ENCODE measurements at places on chromosomes 1 and 21. TPM values are rescaled to one million over a fixed set of nuclear protein-coding genes. Genes with fewer than 3 reads are reported as not detected.
A peak's percentile ranks its signal among the peaks of the same experiment; 100 is the strongest.

The TMEM240 gene
- polyA plus RNA-seq, result 0.44 TPM

GRCh38 chr1:214004795-214005194 is 17.0 kb downstream of the PROX1 start:
- no peaks in the 10 kb centered on the region for H3K27me3 ChIP-seq
- H3K36me3 ChIP-seq, result no peaks in the 10 kb centered on the region
- H3K27ac ChIP-seq, result no peak overlapping the region
- no peaks in the 10 kb centered on the region for H3K4me1 ChIP-seq
- DNase-seq, result no peak
- no peak overlapping the region for H3K4me3 ChIP-seq

- H3K4me1 ChIP-seq, result peaks cover 24% of the 10 kb centered on the region
- DNase-seq, result peak; percentile 79
- H3K4me3 ChIP-seq, result no peak overlapping the region
- no peaks in the 10 kb centered on the region for H3K36me3 ChIP-seq
Measured at GRCh38 chr1:16009030-16009460, 5.0 kb downstream of the SRARP start.

DNA sequence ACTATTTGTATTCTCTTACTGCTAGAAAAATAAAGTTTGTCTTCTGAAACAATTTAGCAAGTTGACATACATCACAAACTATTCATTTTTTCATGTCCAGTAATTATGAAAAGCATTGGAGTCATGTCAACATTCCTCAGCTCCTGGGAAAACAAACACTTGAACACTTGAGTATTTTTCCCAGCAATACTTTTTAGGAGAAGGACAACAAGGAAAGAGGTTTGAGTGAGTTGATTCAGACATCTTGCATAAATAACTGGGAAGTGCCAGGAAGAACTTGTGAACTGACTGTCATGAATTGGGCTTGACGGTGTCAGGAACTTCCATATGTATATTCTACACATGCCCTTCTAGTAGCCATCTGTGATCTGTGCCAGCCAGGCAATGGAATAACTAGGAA is 195.6 kb downstream of the HMCN1 start:
- H3K27ac ChIP-seq, result no peak overlapping the region
- H3K4me1 ChIP-seq, result peaks cover 6% of the 10 kb centered on the region
- H3K27me3 ChIP-seq, result no peaks in the 10 kb centered on the region

- H3K27ac ChIP-seq, result no peak overlapping the region
- 0 out of 2 replicates have a peak, but pooled peaks cover 8% of the 10 kb centered on the region for H3K27me3 ChIP-seq
- no peaks in the 10 kb centered on the region for H3K4me1 ChIP-seq
- DNase-seq, result no peak
Measured at GRCh38 chr1:2477309-2477708, 1.2 kb downstream of the PLCH2 start.
